Fibroblast of lung (primary cell): ENCODE measurements at places on chromosomes 2 and 18.

- no peak for DNase-seq
Measured at GRCh38 chr2:162333968-162334367, 10.0 kb upstream of the GCA start.

- no peak for DNase-seq
Measured at GRCh38 chr2:231568785-231569435, 23.8 kb upstream of the TEX44 start.

DNA sequence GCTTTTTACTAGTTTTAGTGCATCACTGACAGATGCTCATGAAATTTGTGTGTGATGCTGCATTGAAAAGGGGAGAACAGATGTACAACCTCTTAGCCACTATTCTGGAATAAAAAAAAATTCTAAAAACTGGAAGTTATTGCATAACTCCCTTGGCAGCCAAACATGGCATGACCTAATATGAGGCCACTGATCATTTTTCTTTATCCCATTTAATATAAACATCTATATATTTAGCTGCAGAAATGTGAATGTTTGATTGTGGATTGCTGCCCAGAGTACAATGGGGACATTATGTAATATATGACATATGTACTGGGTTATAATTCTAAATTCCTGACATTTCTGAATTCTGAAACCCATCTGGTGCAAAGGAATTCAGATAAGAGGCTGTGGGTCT, 86.5 kb downstream of the CDCA7 start:
- DNase-seq, result peak; percentile 35

DNA sequence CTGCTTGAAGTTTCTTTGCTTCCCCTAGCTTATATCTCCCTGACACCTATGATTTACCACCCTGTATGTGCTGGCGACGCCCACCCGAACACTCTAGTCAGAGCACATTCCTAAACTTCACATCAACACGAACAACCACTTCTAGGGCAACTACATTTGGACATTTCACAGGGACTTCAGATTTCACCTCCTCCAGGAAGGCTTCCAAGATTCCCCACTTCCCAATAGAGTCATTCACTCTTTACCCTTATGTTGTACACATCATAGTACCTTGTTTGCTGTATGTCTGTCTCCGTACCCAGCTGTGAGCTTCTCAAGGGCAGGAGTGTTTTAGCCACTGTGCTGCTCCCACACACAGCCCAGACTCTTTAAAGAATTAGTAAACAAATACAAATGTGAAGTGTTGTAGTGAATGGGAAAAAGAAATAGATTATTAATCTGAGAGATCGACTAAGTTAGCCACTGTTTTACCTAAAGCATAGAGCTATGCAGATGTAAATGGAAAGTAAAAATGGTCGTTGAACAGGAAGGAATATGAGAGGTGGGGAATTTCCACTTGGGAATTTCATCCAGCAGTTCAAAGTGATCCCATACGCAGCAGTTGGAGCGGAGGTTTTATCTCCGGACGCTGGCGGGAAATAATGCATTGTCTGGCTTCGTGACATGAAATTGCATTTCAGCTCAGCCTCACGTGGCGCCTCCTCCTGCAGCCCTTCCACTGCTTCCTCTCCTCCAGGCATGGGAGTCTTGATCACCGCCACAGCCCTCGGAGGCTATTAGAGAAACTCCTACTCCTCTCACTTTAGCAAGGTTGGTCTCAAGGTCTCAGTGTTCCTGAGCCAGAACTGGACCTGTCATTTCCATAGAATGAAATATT, 233.4 kb upstream of the COPS8 start:
- DNase-seq, result no peak

DNA sequence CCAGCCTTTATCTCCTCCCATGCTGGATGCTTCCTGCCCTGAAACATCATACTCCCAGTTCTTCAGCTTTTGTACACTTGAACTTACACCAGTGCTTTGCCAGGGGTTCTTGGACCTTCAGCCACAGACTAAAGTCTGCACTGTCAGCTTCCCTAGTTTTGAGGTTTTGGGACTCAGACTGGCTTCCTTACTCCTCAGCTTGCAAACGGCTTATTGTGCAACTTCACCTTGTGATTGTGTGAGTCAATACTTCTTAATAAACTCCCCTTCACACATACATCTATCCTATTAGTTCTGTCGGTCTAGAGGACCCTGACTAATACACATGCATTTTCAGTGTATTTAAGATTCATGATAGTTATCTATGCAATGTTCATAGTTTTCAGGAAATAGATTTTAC, 35.8 kb upstream of the ZNF804A start:
- DNase-seq, result peak; percentile 14

- no peak for DNase-seq
Measured at GRCh38 chr2:100235098-100235497, 87.2 kb downstream of the LONRF2 start.
